ENCODE measurements at places on chromosomes 11 and 22. TPM values are rescaled to one million over a fixed set of nuclear protein-coding genes. Genes with fewer than 3 reads are reported as not detected.

The FIBP gene
- 35.0 TPM for polyA plus RNA-seq

- no peak for DNase-seq
Observed at GRCh38 chr11:45942381-45942780, 19.9 kb downstream of the LARGE2 start.

The OLFML1 gene
- 0.76 TPM for polyA plus RNA-seq

- DNase-seq, result no peak
Observed at GRCh38 chr11:18050848-18051247, 4.8 kb upstream of the TPH1 start.

The FAM89B gene
- polyA plus RNA-seq, result 49.1 TPM

DNA sequence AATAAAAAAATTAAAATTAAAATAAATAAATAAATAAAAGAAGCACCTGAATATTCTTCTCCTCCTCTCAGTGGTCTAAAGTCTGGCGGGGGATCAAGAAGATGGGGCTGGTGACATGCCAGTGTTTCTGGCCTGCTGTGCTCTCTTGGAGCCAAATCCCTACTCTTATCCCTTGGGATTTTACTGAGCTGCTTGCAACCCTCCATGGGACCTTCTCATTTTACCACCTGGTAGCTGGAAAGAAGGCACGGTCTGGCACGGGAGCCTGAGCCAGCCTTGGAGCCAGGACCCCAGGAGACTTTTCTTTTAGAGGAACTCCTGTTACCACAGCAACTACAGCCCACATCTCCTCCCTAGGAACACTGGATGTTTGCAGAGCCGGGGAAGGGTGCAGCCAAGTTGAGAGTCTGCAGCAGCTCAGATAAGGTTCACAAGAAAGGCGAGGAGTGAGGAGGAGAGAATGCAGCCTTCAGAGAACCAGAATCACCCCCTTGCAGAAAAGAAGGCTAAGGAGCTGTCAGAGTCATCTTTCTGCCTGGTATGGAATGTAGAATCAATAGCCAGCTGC is 21.4 kb downstream of the CD6 start:
- no peak for DNase-seq

DNA sequence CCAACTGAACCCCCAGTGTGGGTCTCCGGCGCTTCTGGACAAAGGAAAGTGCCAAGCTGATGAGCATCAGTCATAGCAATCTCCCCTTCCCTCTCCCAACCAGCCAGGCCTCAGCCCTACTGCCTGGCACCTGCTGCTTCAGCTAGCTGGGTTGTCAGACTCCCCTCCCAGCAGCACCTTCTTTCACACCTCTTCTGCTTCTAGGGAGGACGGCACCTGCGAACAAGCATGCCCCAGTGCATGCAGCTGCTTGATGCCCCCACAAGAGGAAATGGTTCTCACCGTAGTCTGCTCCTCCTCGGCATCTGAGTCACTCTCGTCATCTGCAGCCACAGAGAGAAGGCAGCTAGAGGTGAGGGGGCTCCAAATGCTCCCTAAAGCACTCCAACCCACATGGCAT is 25.4 kb downstream of the THOC5 start:
- no peak for DNase-seq

DNA sequence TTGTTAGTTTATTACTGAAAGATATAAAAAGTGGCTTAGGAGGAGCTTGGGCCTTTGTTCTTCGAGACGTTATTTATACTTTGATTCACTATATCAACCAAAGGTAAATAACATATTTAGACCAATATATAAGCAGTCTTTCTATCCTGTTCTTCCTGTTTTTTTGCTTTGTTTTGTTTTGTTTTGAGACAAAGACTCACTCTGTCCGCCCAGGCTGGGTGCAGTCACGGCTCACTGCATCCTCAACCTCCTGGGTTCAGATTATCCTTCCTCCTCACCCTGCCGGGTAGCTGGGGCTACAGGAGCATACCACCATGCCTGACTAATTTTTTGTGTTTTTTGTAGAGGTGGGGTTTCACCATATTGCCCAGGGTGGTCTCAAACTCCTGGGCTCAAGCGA is 66.8 kb downstream of the ATM start:
- no peak for DNase-seq

The TRMT112 gene
- polyA plus RNA-seq, result 157 TPM

- DNase-seq, result no peak
Observed at GRCh38 chr11:25211635-25212254, 714.9 kb downstream of the LUZP2 start.

The MYO7A gene
- polyA plus RNA-seq, result 6.8 TPM

The OR4X1 gene
- not detected for polyA plus RNA-seq

DNA sequence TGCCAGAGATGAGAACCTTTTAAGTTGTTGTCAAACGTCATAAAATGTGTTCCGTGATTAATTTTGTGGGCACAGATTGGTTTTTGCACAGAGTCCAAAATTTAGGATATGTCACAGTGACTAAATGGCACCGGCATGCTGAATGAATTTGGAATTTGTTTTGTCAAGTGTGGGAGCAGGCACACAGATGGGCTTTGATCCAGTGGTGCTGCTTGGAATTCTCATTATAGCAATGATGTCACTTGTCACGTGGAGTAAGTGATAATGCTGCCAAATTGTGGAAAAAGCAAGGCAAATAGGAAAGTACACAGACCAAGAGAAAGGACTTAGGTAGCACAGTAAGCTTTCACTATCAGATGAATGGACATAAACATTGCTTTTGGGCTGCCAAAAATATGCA is 8.0 kb upstream of the LIN7C start:
- DNase-seq, result no peak

The MPZL2 gene
- 8.1 TPM for polyA plus RNA-seq

- DNase-seq, result no peak
Observed at GRCh38 chr11:38256436-38256835, 1658.4 kb upstream of the RAG2 start.

All from pancreas (tissue), 10 donors.